Glutamatergic neuron (in vitro differentiated cells): ENCODE measurements at places on chromosomes 4 and X. TPM values are rescaled to one million over a fixed set of nuclear protein-coding genes. Genes with fewer than 3 reads are reported as not detected.

DNA sequence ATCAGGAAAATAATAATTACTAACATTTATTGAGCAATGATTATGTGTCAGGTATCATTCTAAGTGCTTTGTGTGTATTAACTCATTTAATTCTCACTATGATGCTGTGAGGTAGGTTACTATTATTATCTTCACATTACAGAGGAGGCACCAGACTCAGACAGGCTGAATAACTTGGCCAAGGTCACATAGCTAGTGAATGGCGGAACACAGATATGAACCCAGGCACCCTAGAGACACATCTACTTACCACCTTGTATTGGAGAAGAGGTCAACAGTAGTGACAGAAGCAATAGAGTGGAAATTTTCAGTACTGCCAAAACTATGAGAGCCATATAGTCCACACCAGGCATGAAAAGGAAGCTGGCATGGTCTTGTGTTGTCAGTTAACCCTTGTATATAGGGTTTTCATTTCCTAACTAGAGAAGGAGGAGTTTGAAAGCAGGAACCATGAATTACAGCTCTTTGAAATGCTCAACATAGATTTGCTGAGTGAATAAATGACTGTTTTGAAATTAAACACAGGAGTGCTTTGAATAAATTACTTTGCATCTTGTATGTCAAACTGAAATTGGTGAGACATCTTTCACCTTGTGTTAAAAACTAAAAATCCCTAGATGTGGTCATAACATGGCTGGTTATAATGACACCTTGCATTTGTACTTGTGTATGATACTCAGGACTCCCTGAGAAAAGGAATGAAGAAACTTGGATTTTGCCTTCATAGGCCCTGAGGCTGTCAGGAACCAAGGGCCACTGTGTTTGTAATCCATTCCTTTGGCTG lies 71.8 kb downstream of the RTL9 start:
- H3K27me3 ChIP-seq = peaks cover 5% of the 10 kb centered on the region
- no peak overlapping the region for H3K4me3 ChIP-seq
- no peak overlapping the region for H3K27ac ChIP-seq
- H3K4me1 ChIP-seq = peaks cover 10% of the 10 kb centered on the region
- DNase-seq = no peak
- no peaks in the 10 kb centered on the region for H3K36me3 ChIP-seq

DNA sequence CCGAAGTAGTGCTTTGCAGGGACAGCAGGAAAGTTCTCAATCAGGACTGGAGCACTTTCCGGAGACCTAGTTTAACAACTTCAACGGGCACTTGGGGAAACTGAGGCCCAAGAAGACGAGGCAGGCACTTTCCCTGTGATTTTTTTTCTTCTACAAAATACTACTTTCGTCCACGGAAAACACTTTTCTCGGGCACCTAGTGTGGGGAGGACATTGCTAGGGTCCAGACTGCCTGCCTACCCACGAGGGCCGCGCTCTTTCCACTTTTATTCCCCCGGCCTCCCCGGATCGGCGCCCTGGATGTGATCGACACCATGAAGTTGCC lies 125.4 kb upstream of the CXorf66 start:
- no peak overlapping the region for H3K27ac ChIP-seq
- H3K4me3 ChIP-seq = peak overlapping the region; percentile 79
- H3K27me3 ChIP-seq = no peaks in the 10 kb centered on the region

DNA sequence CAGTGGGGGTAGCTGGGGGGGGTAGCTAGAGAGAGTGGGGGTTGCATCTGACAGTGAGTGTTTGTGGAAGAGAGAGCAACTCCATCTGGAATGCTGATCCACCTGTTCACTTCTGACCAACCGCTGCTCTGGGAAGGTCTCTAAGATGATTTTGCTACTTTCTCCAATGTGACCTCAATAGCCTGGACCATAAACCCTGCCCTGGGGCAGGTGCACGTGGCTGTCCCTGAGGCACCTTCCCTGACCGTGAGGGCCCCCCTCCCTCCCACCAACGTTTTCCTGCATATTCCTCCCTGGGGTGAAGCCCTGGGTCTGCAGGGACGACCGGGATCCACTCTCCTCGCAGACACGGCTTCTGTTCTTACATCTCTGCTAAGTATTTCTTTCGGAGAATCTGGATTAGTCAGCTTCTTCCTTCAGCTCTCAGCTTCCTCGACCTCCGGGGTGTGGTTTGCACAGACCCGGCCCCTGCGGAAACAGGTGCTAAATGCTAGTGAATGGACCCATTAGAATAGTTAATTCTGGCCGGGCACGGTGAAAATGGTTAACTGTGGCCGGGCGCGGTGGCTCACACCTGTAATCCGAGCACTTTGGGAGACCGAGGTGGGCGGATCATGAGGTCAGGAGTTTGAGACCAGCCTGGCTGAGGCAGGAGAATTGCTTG lies 21.4 kb upstream of the PLCXD1 start:
- H3K36me3 ChIP-seq = no peaks in the 10 kb centered on the region
- H3K27ac ChIP-seq = no peak overlapping the region
- H3K4me1 ChIP-seq = peaks cover 5% of the 10 kb centered on the region

DNA sequence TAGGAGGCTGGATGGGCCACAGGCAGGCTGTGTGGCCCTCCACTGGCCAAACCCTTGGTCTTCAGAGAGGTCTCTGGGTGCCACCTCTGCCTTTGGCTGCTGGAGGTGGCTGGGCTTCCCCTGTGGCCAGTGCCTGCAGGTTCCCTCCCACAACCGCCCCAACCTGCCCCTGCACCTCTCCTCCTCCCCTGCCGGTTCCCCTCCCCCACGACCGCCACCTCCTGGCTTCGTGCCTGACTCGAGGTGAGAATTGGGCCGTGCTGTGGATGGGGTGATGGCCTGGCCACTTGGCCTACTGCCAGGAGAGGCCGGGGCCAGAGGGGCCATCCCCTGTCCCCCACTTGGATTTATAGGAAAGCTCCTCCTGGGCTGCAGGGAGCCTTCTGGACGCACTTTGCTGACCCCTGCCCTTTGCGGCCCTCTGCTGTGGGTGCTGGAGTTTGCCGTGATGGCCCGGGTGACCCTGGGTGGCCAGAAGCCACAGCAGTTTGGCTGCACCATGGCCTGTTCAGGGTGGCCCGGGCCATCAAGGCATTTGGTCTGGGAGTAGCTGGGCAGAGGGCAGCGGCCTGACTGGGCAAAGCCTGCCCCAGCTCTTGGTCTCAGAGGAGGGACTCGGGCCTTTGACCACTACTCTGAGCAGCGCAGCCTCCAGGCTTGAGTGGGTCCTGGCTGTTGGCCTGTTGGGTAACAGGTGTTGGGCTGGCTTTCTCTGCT lies 3.8 kb downstream of the NAT8L start:
- peak; percentile 17 for DNase-seq
- no peak overlapping the region for H3K27ac ChIP-seq

RHOXF2 gene
- not detected for total RNA-seq

GRCh38 chrX:46865281-46865680 lies 28.4 kb downstream of the RP2 start:
- no peak overlapping the region for H3K27ac ChIP-seq
- no peak for DNase-seq
- H3K27me3 ChIP-seq = no peaks in the 10 kb centered on the region
- H3K36me3 ChIP-seq = no peaks in the 10 kb centered on the region
- no peak overlapping the region for H3K4me3 ChIP-seq
- no peaks in the 10 kb centered on the region for H3K4me1 ChIP-seq

DNA sequence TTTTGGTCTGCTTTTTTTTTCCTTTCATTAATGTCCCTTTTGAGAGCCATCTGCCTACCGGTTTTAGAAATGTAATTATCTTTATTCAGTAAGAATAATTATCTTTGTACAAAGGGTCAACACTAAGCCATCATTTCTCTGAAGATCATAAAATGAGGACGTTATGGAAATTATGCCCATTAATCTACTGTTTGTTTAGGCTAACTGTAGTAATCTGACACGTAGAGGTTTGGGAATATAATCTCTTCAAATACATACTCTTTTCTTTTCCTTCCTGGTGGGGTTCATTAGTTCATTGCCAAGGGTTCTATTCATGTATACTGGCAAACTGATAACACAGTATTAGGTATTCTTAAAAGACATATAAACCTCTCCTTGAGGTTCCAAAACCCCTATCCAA lies 3.8 kb upstream of the HSD17B13 start:
- H3K36me3 ChIP-seq = no peaks in the 10 kb centered on the region
- H3K4me1 ChIP-seq = no peaks in the 10 kb centered on the region
- no peak overlapping the region for H3K27ac ChIP-seq
- H3K27me3 ChIP-seq = no peaks in the 10 kb centered on the region

- H3K4me1 ChIP-seq = no peaks in the 10 kb centered on the region
- peaks cover 8% of the 10 kb centered on the region for H3K27me3 ChIP-seq
- DNase-seq = no peak
- H3K27ac ChIP-seq = peak overlapping the region; percentile 29
- H3K4me3 ChIP-seq = no peak overlapping the region
These were observed 20.2 kb downstream of the PIGG start for GRCh38 chr4:519203-519651.

GRCh38 chrX:47523297-47523696 lies 37.7 kb upstream of the ARAF start:
- peak; percentile 88 for DNase-seq
- peak overlapping the region; percentile 80 for H3K4me3 ChIP-seq
- H3K27me3 ChIP-seq = peaks cover 1% of the 10 kb centered on the region
- no peaks in the 10 kb centered on the region for H3K36me3 ChIP-seq
- no peak overlapping the region for H3K27ac ChIP-seq
- no peaks in the 10 kb centered on the region for H3K4me1 ChIP-seq

- H3K4me1 ChIP-seq = no peaks in the 10 kb centered on the region
- no peak for DNase-seq
- H3K4me3 ChIP-seq = no peak overlapping the region
- no peaks in the 10 kb centered on the region for H3K27me3 ChIP-seq
- H3K27ac ChIP-seq = no peak overlapping the region
These were observed 13.2 kb downstream of the HS3ST1 start for GRCh38 chr4:11415409-11416070.

DNA sequence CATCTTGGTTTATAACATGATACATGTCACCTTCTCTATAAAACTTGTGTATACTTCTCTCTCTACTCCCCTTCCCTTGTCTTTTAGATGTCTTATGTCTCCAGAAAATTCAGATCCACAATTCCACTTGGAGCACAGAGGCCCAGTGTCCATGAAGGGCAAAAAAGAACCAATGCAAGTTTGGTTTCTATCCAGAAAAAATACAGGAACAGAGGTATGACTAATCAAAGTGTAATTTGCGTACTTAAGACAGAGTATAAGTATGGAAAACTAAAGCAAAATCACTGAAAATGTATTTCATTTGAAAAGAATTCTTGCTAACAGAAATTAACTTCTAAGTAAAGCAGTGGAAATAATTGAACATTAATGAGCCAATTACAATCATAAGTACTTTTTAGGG lies 46.2 kb downstream of the GUCY1B1 start:
- DNase-seq = no peak
- H3K36me3 ChIP-seq = no peaks in the 10 kb centered on the region
- H3K27ac ChIP-seq = no peak overlapping the region
- H3K27me3 ChIP-seq = no peaks in the 10 kb centered on the region

- no peaks in the 10 kb centered on the region for H3K36me3 ChIP-seq
- H3K4me1 ChIP-seq = peaks cover 6% of the 10 kb centered on the region
- DNase-seq = no peak
- H3K27me3 ChIP-seq = no peaks in the 10 kb centered on the region
These were observed 122.4 kb downstream of the RAP1GDS1 start for GRCh38 chr4:98383431-98384106.

GRCh38 chrX:9765737-9766097 lies at the start of gene GPR143:
Gene GPR143 (minus strand): TSS chrX:9765847. CDS start chrX:9765817, 30 bp downstream.
- no peaks in the 10 kb centered on the region for H3K27me3 ChIP-seq
- H3K36me3 ChIP-seq = no peaks in the 10 kb centered on the region
- H3K4me1 ChIP-seq = peaks cover 7% of the 10 kb centered on the region
